ENCODE measurements at places on chromosomes 16 and 17. TPM values are rescaled to one million over a fixed set of nuclear protein-coding genes. Genes with fewer than 3 reads are reported as not detected.

GRCh38 chr17:49255125-49255524, 24.5 kb upstream of the PHOSPHO1 start:
- peaks cover 8% of the 10 kb centered on the region for H3K4me1 ChIP-seq
- H3K4me3 ChIP-seq = no peak overlapping the region
- no peak overlapping the region for H3K27ac ChIP-seq
- peaks cover 8% of the 10 kb centered on the region for H3K27me3 ChIP-seq

DNA sequence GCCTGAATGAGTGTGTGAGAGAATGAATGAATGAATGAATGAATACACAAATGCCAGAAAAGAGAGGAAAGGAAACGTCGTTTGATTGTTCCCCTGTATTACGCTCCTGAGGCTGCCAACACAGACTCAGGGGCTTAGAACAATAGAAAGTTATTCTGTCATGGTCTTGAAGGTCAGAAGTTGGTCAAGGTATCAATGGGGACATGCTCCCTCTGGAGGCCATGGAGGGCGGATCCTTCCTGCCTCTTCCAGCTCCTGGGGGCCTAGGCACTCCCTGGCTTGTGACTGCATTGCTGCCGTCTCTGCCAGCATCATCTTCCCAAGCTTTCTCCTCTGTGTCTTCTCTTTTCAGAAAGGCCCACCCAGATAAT, 1.5 kb upstream of the SLC38A8 start:
- no peaks in the 10 kb centered on the region for H3K4me1 ChIP-seq
- DNase-seq = no peak
- H3K4me3 ChIP-seq = no peak overlapping the region
- H3K27me3 ChIP-seq = peaks cover 15% of the 10 kb centered on the region

DNA sequence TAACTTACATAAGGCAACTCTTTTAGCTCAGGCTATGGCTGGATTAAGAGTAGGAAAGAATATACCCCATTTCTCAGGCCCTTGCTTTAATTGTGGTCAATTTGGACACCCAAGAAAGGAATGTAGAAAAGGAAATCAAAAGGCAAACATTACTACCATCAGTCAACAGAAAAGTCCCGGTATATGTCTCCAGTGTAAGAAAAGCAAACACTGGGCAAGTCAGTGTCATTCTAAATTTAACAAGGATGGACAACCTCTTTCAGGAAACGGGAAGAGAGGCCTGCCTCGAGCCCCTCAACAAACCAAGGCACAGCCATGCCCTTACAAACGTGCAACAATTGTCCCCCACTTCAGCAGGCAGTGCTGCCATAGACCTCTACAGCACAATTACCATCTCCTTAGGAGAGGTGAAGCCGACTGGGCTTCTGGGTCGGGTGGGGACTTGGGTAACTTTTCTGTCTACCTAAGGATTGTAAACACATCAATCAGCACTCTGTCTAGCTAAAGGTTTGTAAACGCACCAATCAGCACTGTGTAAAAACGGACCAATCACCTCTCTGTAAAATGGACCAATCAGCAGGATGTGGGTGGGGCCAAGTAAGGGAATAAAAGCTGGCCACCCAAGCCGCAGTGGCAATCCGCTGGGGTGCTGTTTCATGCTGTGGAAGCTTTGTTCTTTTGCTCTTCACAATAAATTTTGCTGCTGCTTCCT, 12.4 kb downstream of the MRPL58 start:
- peaks cover 30% of the 10 kb centered on the region for H3K4me1 ChIP-seq
- peak; percentile 53 for DNase-seq
- peak overlapping the region; percentile 31 for H3K27ac ChIP-seq

DNA sequence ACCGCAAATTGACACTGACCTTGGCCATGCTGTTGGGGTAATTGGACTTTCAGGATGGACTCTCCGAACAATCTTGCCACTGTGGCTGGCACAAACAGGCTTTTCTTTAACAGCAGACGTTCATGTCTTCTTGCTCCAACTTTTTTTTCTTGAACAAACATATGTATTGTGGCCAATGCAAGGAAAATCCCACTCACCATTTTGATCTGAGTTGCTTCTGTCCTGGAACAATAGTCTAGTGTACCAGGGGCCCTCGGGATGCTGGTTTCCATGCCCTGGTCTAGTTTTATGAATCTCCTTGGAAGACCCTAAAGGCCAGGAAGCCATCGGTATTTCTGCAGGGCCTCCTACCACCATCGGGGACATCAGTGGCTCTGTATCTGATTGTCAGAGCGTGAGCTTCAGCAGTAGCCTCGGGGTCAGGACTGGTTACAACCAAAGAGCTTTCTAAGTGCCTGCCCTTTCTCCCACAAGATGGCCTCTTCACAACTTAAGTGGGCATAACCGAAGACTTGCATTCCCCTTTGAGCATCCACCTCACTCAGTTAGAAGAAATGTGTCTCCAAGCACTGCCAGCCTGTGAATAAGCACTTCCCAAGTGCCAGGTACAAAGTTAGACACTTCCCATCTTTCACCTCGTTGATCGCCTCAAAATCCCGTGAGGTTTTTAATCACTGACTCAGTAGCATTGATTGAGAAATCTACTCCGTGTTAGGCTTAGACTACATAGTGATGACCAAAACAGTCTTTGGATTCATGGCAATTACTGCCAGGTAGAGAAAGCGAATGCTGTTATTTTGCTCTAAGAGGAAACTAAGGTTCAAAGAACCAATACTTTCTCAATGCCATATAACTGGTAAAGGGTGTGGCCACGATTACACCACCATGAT, 87.0 kb upstream of the TBX2 start:
- DNase-seq = no peak
- no peak overlapping the region for H3K4me3 ChIP-seq
- H3K36me3 ChIP-seq = no peaks in the 10 kb centered on the region
- H3K27me3 ChIP-seq = no peaks in the 10 kb centered on the region
- no peaks in the 10 kb centered on the region for H3K4me1 ChIP-seq

DNA sequence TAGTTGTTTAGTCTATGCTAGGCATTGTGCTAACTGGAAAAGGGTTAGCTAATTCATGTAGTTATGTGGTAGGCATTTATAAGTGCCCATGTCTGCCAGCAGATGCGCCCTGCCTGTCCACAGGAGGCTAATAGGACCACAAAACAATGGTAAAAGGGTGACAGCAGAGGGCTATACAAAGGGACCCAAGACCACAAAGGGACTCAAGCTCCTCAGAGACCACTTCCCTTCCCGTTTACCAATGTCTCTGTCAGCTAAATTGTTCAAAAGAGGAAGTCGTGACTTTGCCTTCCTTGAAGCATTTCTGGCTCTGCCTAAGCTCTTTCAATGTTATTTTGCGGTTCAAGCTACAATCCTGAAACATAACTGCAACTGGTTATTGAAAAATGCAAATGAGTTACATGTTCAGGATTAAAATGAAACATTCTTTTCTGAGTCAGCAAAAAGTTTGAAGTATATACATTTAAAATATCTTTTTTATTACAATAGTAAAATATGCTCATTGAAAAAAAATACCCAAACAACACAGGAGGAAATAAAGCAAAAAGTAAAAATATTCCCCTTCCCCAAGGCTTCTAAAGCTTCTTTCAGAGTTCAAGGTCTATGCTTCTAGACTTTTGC, 149.2 kb downstream of the MAF start:
- H3K4me1 ChIP-seq = peaks cover 12% of the 10 kb centered on the region
- no peak overlapping the region for H3K4me3 ChIP-seq
- H3K27ac ChIP-seq = no peak overlapping the region

DNA sequence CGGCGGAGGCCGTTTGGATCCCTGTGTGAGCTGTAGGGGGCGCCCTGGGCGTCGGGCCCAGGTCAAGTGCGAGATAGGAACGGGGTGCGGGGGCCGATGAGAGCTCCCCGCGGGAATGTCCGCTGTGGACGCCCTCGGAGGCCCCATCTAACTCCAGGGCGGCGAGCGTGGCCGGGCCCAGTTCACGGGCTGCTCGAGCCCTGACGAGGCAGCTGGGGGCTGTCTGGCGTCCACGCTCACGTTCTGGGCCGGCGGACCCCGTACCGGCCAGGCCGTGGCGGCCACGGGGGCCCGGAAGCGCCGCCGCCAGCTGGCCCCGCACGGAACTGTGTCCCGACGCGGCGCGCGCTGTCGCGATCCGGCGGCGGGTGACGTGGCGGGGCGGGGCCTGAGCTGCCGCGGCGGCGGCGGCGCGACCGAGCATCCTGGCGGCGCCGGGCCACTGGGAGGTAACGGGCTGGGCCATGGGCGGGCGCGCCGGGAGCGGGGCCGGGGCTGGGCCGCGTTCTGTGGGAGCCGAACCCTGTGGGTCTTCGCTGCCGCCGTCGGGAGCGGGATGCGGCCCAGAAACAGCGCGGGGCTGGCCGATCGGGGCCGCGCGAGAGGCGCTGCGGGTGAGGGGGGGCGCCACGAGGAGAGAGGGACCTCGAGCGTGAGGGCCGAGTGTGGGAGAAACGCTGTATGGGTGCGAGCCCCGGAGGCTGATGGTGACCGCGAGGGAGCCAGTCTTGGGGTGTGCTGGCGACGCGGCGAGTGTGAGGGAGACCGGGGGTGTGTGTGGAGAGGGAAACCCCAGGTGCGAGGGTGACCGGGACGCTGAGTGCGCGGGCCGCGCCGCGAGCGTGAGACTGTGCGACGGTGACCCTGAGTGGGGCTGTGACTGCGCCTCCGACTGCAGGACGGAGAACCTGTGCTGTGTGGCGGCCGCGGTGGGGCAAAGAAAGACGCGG, at the start of gene SLC7A6:
Gene SLC7A6, plus strand, starts transcription at position 399 of the 950 bp plus-strand sequence. CDS start 10,201 bp downstream, outside the sequence.
- peaks cover 26% of the 10 kb centered on the region for H3K36me3 ChIP-seq
- DNase-seq = peak; percentile 81
- H3K4me3 ChIP-seq = peak within 1 kb of the TSS; percentile 82
- H3K4me1 ChIP-seq = peaks cover 52% of the 10 kb centered on the region
- H3K27me3 ChIP-seq = no peaks in the 10 kb centered on the region

DNA sequence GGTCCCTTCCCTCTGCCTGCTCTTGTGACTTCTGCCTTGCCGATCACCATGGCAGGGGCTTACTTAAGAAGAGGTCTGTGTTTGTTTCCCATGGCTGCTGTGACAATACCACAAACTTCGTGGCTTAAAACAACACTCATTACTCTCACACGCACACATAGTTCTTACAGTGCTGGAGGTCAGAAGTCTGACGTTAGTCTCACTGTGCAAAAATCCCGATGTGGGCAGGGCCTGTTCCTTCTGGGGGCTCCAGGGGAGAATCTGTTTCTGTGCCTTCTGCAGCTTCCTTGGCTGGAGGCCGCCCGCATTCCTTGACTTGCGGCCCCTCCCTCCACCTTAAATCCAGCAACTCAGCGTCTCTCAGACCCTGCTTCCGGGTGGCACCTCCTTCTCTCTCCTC, 249.2 kb upstream of the GSE1 start:
- no peak overlapping the region for H3K4me3 ChIP-seq
- H3K36me3 ChIP-seq = no peaks in the 10 kb centered on the region
- no peak overlapping the region for H3K27ac ChIP-seq
- no peaks in the 10 kb centered on the region for H3K27me3 ChIP-seq
- H3K4me1 ChIP-seq = peaks cover 4% of the 10 kb centered on the region

DNA sequence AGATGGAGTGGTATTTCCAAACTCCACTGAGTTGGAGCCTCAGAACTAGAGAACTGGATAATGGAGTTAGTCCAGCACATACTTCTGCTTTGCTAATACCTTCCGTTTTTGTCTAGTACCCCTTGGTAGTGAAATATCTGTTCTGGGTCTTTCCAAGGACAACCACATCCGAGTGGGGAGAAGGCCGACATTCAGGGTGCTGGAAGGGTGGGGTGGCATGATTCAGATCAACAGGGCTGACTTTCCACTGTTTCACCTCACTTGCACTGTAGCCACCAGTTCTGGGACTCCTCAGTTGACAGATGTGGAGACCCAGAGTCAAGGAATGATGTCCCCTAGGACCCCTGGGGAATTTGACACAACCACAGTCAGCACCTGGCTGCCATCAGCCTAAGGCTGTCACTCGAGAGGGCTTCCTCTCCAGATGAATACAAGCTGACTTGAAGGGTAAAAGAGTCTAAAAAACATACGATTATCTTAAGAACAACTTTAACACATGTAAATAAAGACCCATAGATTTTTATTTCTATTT, 84.8 kb upstream of the HNF1B start:
- H3K27me3 ChIP-seq = peaks cover 20% of the 10 kb centered on the region
- no peaks in the 10 kb centered on the region for H3K36me3 ChIP-seq
- H3K4me3 ChIP-seq = no peak overlapping the region
- H3K27ac ChIP-seq = no peak overlapping the region

DNA sequence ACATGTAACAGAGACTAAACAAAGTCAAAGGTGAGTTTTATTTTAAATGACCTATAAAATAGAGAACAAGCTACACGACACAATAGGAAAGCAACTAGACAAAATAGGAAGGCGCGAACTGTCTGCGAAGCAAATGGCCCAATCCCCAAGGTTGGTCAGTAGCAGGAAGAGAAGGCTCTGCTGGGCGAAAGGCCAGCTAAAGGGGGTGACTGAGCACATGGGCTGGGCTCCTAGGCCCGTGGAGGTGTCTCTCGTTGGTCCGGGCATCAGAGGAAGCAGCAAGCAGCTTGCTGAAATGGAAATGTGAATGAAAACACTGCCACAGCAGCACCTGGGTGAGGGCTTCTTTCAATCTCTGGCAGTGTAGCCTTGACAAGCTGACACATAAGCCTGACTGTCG, 129.4 kb downstream of the ZNF778 start:
- H3K27ac ChIP-seq = no peak overlapping the region
- H3K4me1 ChIP-seq = peaks cover 67% of the 10 kb centered on the region
- no peak overlapping the region for H3K4me3 ChIP-seq
- H3K27me3 ChIP-seq = no peaks in the 10 kb centered on the region
- DNase-seq = no peak

GRCh38 chr17:2197271-2197670, 106.3 kb downstream of the SMG6 start:
- H3K4me1 ChIP-seq = peaks cover 65% of the 10 kb centered on the region
- H3K27ac ChIP-seq = no peak overlapping the region
- no peak overlapping the region for H3K4me3 ChIP-seq
- no peaks in the 10 kb centered on the region for H3K27me3 ChIP-seq
- DNase-seq = no peak

The LYZL6 gene
- not detected for total RNA-seq

The UNC13D gene
- 182 TPM for total RNA-seq

The GNG13 gene
- total RNA-seq = not detected

The HSPB9 gene
- not detected for total RNA-seq

All from activated CD4-positive, alpha-beta T cell treated with anti-CD3 and anti-CD28 coated beads, Interleukin-2, amount 10 ng/mL, durations not matched to agents 7 days and 5 days (primary cell).